Hepatocyte (in vitro differentiated cells): ENCODE measurements at places on chromosomes 1 and 21. TPM values are rescaled to one million over a fixed set of nuclear protein-coding genes. Genes with fewer than 3 reads are reported as not detected.

GRCh38 chr1:154342836-154343472 is 17.6 kb downstream of the ATP8B2 start:
- H3K4me1 ChIP-seq: no peaks in the 10 kb centered on the region
- DNase-seq: no peak
- H3K27ac ChIP-seq: no peak overlapping the region
- H3K4me3 ChIP-seq: no peak overlapping the region

Gene RNU1-1
- polyA plus RNA-seq: not detected in 2 replicates

- peaks cover 4% of the 10 kb centered on the region for H3K4me1 ChIP-seq
- DNase-seq: no peak
- no peak overlapping the region for H3K27ac ChIP-seq
- H3K36me3 ChIP-seq: no peaks in the 10 kb centered on the region
- H3K27me3 ChIP-seq: no peaks in the 10 kb centered on the region
These were observed 15.0 kb upstream of the TMEM201 start for GRCh38 chr1:9573723-9574122.

Gene RGS2
- polyA plus RNA-seq: 263 and 283 TPM in 2 replicates

GRCh38 chr1:234970401-234970730 is 158.3 kb downstream of the TOMM20 start:
- peak; percentile 66 for DNase-seq
- no peak overlapping the region for H3K4me3 ChIP-seq
- no peaks in the 10 kb centered on the region for H3K27me3 ChIP-seq
- peak overlapping the region; percentile 94 for H3K27ac ChIP-seq
- H3K4me1 ChIP-seq: peaks cover 47% of the 10 kb centered on the region
